Keratinocyte (primary cell): ENCODE measurements at places on chromosomes 7 and 10. TPM values are rescaled to one million over a fixed set of nuclear protein-coding genes. Genes with fewer than 3 reads are reported as not detected.

- DNase-seq, result no peak
These were observed 375.2 kb downstream of the ARL4A start for GRCh38 chr7:13062631-13063030.

DNA sequence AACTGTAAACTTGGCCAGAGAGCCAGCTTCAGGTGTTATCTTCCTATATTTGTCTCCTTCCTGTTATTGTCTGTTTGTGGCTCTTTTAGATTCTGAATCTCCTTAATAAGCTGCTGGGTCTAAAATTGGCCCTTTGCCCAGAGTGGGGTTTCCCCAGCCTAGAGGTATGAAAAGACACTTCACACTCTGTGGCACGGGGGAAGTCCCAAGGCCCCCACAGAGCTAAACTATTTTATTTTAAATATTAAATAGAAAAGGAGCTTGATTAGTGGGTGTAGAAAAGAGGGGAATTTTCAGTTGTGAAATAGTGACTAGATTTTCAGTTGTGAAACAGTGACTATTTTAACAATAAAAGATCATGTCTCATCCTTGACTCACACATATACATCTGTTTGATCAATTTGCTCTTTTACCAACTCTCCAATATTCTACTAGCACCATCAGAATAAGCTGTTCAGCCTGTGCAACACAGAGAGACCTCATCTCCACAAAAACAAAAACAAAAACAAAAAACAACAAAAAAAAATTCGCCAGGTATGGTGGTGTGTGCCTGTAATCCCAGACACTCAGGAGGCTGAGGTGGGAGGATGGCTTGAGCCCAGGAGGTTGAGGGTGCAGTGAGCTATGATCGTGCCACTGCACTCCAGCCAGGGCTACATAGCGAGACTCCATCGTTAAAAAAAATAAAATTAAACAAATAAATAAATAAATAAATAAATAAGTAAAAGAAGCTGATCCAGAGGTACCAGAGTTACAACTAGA lies 24.9 kb upstream of the ADO start:
- no peak for DNase-seq

DNA sequence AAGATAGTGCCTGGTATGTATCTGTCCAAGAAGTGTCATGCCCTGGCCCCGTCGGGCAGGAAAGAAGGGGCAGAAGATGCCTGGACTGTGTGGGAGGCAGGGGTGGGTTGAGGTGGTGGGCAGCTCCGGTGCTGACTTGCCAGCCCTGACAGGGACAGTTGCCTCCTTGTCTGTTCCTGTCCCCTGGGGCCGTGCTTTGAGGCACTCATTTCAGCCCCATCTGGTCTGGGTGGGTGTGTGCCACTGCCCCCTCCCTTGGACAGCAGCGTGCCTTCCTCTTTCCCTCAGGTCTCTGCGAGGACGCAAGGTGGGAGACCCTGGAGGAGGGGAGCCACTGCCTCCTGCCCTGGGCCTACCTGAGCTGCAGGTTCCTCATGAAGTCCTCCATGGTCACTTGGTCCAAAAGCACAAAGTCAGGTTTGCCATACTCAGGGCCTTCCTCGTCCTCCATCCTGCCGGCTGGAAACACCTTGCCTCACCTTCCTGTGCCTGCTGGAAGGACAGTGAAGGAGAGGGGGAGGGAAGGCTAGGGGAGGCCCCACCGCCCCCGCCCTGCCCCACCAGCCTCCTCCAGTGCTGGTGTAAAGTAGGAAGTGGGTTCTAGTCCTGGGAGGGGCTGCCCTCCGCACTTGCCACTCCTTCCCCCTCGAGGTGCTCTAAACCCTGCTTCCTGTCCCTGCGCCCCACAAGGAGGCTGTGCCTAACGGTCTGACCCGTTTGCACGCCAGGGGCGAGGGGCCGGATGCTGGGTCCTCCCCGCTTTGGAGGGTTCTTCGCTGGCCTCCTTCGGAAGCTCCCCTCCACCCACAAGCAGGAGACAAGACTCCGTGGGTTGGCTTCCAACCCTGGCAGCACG lies at the start of gene MYO1G:
Gene MYO1G, minus strand, starts transcription at position 505 of the 856 bp plus-strand sequence. Its CDS starts 54 bp downstream, at position 451.
- DNase-seq, result no peak

The ACTL6B gene
- not detected in 3 replicates for polyA plus RNA-seq

DNA sequence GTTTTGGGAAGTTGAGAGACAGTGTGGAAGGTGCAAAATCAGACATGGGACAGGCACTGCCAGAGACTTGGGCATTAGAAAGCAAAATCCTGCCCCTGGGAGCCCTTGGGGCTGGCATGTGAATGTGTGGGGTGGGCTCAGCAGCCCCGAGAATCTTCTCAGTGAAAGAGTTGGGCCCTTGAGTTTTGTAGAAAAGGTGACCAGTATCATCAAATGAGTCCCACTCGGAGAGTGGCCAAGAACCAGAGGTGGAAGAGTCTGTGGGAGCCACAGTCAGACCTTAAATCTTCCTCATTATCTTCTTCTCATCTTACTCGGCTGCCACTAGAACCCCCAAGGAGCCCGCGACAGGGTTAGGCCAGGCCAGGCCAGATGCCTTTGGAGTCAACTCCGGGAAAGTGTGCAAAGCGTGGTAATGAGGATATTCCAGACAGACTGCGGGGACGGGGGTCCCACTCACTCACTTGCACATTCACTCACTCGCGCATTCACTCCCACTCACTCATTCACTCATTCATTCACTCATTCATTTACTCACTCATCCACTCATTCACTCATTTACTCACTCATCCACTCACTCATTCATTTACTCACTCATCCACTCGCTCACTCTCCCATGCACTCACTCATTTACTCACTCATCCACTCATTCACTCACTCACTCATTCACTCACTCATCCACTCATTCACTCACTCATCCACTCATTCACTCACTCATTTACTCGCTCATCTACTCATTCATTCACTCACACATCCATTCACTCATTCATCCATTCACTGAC lies 74.9 kb downstream of the CARD11 start:
- DNase-seq, result no peak

DNA sequence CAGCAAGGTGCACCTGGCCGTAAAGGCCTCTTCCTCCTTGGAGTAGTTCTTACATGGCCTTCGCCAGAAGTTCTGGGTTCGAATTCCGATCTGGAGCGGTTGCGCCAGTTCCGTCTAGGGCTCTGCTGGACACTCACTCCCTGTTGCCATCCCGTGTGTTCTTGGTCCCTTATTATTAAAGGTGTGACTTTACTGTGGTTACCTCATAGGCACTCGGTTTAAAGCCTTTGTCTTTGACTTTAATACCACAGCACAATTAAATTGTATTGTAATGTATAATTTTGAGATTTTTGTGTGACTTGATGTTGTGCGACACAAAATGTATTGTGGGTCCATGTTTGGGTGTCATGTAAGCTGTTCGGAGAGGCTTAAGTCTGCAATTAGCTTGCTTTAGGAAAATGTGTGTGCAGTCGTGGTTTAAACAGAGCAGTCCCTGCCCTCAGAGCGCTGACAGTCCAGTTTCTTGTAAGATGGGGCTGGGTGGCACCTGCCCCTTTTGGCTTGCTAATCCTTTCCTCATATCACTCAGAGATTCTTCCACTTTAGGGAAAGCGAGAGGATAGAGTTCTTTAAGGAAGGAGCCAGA lies 919 bp downstream of the INPP5F start:
- DNase-seq, result no peak

- no peak for DNase-seq
These were observed 1075.4 kb upstream of the POT1 start for GRCh38 chr7:126005064-126005463.

GRCh38 chr7:89259085-89259484 lies 463.5 kb upstream of the TEX47 start:
- DNase-seq, result no peak

GRCh38 chr7:138564365-138564764 lies 104.3 kb downstream of the TRIM24 start:
- DNase-seq, result no peak

GRCh38 chr7:42457663-42458062 lies 220.7 kb upstream of the GLI3 start:
- no peak for DNase-seq

DNA sequence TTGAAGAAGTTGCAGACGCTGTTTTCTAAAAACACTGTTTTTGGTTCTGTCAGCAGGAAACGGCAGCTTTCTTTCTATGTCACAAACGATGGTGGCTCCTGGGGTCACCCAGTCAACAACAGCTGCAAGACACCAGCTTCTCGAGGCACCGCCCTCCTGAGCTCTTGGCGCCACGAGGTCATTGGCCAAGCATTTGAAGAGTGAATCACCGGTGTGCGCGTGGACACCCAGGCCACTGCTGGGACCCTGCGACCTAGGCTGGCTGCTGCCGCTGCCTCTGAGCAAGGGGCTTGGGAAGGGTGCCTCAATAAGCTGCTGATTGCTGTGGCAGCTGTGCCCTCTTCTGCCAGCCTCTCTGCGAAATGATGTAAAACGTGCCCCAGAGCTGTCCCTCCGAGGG lies 22.5 kb upstream of the VIPR2 start:
- DNase-seq, result no peak

- no peak for DNase-seq
These were observed 48.6 kb upstream of the SLIT1 start for GRCh38 chr10:97234400-97234799.

DNA sequence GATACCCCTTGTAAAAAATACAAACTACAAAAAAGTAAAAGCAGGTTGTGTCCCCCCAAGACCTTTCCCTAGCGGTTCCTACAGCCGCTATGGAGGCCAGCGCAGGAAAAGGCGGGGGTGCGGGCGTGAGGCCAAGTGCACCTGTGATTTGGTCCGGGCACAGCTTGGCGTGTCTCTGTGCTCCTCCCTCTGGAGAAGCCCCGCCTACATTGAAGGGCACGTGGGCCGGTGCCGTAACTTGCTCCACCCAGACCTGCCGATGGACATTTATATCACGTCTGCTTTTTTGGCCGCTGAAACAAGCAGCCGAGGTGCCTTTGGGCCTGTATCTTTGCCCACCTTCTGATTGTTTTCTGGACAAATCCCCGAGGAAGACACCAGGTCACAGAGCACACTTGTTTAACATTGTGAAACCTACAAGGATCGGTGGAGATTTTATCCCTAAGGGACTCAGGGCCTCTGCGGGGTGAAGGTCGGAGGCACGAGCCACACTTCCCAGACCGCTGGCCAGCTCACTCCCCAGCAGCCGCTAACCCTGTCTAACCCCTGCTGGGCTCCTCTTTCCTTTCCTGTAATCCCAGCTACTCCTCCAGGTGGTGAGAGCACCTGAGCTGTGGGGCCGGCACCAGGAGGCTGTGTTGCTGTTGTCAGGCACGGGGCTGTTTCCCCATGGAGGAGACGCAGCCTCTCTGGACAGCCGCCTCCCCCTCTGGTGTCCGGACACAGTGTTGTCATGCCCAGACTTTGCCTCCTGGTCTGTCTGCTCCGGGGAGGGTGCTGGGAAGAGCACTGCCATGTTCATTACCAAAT lies 18.8 kb upstream of the INPP5A start:
- no peak for DNase-seq

The JCAD gene
- 0.10 to 0.54 TPM (median 0.10 TPM) in 3 replicates for polyA plus RNA-seq

DNA sequence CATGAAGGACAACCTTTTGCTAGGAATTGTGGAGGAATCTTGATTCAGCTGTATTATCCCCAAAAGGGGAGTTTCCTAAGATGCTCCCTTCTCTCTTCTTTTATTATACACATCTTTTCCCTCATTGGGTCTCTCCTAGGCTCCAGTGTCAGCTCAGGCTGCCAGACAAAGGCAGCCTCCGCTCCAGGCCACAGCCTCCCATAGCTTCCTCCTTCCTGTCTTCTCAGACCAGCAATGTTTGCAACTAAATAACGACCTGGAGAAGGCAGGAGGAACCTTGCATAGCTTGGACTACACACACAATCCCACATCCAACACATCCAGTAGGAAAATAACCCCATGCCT lies 12.3 kb downstream of the SFXN3 start:
- DNase-seq, result no peak

The ADAM12 gene
- polyA plus RNA-seq, result 0.05 to 0.14 TPM (median 0.07 TPM) in 3 replicates

The SEMA3A gene
- polyA plus RNA-seq, result 0.90 to 3.7 TPM (median 2.1 TPM) in 3 replicates

The CCDC7 gene
- polyA plus RNA-seq, result 0.43 to 1.1 TPM (median 0.58 TPM) in 3 replicates

DNA sequence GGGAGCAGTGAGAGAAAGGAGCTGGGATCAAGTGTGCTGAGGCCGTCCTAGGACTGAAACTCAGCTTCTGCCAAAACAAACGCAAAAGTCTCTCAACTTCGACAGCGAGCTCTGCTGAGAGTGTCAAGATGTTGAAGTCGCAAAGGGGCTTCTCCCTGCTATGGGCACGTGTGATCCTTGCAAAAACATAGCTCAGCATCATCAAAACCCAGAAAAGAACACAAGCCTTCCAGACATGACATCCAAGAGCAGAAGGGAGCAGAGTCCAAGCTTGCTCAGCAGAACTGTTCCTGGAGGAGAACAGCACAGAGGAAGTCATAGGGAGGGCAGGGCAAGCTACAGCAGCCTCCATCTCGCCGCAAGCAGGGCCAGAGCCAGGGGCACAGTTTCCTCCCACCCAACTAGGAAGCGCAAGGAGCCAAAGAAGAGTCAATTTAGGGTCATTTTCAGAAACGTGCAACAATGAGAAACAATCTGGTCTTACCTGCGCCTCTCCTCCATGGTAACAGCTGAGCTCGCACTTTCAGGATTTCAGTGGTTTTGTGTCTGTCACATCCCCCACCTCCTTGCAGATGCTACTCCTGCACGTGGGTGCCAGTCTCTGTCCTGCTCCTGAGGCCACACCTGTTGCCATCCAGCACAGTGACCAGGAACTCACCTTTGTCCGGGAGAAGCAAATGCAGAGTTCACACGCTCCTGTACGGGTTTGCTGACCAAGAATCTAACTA lies 113.9 kb downstream of the DIP2C start:
- DNase-seq, result no peak

The SLC13A1 gene
- not detected in 3 replicates for polyA plus RNA-seq

- DNase-seq, result no peak
These were observed 392.5 kb downstream of the NRG3 start for GRCh38 chr10:82267465-82267864.

The AMZ1 gene
- 0.01 to 0.04 TPM in 2 of 3 replicates, not detected in the other for polyA plus RNA-seq

DNA sequence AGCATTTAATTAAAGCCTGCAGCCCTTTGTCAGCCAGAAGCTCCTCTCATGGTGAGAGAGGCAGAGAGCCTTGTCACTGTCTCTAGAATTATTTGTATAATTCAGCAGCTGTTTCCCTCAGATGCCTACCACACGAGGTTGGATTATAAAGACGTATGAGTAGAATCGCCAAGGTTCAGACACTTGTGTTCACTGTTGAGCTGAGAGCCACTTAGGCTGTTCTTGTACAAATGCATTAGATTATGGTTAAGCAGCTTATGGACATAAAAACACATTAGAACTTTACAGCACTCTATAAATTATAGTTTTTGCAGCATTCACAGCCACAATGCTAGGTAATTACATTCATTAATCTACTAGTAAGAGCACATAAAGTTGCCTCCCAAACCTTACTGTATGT lies 282.6 kb downstream of the AUTS2 start:
- DNase-seq, result no peak

The INMT gene
- polyA plus RNA-seq, result not detected in 3 replicates

GRCh38 chr7:75884476-75884875 lies 5.6 kb downstream of the RHBDD2 start:
- DNase-seq, result no peak
